ENCODE measurements at places on chromosomes 11 and 22.

DNA sequence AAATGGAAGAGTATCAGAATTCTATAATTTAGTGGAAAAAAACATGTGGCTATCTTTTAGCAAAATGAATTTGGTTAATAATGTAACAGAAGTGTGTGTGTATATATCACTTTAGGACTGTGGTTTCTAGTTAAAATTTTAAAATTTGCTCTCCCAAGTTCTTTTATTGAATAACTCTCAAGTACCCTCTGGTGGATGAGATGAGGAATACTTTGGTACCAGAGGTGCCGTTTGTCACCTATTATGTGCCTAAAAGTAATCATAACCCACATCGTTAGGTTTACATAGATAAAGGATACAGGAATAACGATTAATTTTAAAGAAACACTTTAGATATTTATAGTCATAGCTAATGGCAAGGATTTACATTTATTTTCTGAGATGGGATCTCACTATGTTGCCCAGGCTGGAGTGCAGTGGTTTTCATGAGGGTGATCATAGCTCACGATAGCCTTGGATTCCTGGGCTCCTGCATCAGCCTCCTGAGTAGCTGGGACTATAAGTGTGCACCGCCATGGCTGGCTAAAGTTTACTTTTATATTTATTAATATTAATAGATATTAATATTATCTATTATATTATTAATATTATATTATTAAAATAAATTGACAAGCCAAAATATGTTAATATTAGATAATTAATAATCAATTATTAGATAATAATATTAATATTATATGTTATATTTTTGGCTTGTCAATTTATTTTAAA lies 66.7 kb upstream of the CAPRIN1 start:
- DNase-seq: no peak

DNA sequence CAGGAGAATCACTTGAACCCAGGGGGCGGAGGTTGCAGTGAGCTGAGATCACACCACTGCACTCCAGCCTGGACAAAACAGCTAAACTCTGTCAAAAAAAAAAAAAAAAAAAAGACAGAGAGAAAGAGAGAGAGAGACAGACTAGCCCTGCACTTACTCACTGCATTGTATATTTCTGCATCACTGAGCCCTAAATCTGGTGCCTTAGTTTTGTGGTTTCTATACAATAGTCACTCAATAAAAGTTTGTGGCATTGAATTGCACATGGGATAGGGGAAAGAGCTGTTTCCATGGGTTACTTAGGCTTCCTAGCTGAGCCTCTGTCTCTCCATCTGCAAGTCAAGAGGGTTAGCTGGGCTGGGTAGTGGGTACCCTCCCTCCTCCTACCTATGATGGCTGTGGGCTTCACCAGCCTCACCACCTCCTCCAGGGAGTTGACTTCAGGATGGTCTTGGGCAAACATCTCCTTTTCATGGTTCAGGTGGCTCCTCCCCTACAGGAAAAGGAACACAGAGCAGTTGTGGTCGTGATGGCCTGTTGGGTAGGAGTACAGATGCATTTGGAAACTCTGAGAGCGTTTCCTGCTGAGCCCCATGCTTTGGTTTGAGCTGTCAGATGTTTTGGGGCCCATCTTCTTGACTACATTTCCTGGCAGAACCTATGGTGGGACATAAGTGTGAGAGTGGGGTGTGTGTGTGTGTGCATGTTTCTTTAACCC lies 73.2 kb downstream of the CCDC81 start:
- DNase-seq: no peak

DNA sequence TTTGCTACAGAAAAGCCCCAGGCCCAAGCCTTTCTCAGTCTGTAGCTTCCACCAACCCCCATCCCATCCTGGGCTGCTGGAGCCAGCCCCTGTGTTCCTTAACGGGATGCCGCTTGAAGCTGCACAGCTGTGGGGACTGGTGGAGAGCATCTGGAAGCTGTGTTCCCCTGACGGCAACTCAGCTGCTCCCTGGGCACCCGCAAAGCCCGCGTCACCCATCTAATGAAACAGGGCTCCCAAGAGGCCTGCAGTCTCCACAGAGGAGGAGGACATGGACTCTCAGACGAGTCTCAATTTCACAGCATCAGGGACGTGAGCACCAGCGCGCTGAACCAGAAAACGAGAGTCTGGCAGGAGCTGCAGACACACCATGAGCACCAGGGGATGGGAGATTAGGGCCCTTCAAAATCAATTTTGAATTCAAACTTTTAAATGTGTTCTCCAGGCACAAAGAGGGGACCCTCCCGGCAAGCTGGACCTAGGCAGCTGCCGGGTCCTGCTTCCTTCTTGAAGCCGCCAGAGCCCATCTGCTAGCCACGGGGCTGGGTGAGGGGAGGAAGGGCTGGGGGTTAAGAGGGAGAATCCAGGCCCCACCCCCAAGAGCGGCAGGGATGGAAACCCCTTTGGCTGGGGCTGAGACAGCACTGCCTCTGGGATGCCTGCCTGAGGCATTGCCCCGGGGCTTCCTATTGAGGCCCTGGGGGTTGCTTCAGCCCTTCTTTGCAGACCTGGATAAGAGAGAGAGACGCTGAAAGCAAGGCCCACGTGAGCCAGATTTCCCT lies 21.0 kb downstream of the LMO1 start:
- no peak for DNase-seq

DNA sequence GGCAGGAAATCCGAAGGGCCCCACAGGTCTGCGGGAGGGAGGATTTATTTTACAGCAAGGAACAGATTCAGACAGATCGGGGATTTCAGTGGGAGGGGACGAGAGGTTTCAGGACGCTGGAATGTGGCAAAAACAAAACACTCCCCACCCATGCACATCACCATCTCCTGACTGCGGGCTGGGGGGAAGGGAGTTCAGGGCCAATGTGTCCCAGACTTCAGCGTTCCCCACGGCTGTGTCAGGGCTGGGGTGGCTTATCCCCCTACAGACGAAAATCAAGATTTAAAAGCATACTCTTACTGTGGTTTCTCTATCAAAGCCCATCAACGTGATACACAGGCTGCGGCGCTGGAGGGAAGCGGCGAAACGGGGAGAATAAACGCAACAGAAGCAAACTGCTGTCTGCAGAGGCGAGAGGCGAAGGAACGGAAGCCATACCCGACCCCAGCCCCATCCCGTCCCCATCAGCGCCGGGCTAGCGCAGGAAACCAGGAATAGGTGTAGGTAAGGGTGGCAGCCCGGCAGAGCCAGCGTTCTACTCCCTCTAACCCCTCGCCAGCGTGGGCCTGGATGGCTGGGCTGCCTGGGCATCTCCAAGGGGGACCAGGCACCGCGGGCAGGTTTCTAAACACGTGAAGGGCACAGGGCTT lies 2.7 kb downstream of the TENM4 start:
- DNase-seq: no peak

DNA sequence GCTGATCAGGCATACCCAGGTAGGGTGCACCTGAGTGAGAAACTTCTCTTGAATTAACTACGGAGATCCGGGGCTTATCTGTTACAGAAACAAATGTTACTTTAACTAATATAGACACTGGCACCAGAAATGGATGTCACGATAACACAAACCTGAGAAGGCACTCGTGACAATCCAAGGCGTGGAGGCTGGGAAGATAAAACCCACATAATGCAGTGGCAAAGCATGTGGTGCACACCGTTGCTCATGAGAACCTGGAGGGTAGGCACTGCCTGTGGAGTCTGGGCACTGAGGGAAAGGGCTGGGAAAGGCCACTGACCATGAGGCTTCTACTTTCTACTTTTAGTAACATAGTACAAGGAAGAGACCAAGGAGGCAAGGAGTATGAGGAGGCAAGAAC lies 22.6 kb downstream of the SLC22A12 start:
- DNase-seq: no peak

GRCh38 chr22:33006220-33006954 lies 51.8 kb downstream of the SYN3 start:
- DNase-seq: no peak

DNA sequence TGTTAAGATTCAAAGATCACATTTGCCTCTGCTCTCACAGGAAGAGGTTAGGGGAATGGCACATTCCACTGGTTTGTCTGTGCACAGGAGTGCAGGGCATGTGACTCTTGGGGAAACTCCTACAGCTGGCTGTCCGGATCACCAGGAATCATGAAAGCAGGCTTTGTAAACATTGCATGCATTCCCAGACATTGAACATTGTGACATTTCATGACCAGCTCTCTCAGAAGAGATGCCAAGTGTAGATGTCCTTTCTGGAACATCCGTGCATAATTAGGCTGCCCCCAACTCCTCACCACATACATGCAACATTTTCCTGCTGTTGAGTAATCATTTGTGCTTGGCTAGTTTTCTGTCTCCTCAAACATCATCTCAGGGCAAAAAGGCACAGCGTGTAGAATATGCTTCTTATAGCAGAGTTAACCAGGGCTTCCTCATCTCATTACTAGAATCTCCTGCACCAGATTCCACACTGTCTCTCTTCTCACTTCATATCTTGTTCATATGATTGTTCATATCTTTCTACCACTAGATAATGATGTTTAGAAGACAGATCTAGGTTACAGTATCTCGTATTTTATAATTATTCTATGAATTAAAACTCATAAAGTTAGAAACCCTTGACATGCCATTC lies 694.7 kb downstream of the NTM start:
- no peak for DNase-seq

GRCh38 chr11:111438846-111439520 lies 59.9 kb upstream of the POU2AF1 start:
- DNase-seq: no peak

- DNase-seq: no peak
Observed at GRCh38 chr11:1138097-1138496, 19.7 kb upstream of the MUC5AC start.
